Activated naive CD4-positive, alpha-beta T cell treated with Interleukin-2 at 50 U/mL for 16 hours (primary cell): ENCODE measurements at places on chromosomes 11 and 22.

- peak; percentile 56 for DNase-seq
Observed at GRCh38 chr22:26330971-26331625, 98.0 kb upstream of the ASPHD2 start.

DNA sequence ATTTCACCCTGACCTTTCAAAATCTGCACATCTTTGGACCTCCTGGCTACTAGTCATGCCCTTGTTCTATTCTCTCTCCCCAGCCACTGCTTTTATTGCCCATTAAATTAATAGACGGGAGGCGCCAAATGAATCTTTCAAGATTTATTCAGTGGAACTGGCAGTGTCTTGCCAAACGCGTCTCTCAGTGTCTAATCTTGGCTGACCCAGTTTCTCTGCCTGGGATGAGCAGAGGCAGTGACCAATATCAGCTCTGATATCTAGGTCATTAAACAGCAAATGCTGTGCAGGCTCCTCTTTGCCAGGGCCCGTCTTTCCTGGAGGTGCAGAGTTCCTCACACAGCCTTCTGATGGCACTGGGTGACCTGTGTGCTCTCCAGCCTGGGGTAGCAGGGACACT is 74.0 kb downstream of the TRAF6 start:
- no peak for DNase-seq

GRCh38 chr11:95732930-95733602 is 56.5 kb downstream of the FAM76B start:
- no peak for DNase-seq

- DNase-seq: no peak
Observed at GRCh38 chr11:64619811-64620380, 28.9 kb downstream of the SLC22A12 start.

GRCh38 chr22:23400286-23400981 is 179.7 kb downstream of the IGLL1 start:
- no peak for DNase-seq

DNA sequence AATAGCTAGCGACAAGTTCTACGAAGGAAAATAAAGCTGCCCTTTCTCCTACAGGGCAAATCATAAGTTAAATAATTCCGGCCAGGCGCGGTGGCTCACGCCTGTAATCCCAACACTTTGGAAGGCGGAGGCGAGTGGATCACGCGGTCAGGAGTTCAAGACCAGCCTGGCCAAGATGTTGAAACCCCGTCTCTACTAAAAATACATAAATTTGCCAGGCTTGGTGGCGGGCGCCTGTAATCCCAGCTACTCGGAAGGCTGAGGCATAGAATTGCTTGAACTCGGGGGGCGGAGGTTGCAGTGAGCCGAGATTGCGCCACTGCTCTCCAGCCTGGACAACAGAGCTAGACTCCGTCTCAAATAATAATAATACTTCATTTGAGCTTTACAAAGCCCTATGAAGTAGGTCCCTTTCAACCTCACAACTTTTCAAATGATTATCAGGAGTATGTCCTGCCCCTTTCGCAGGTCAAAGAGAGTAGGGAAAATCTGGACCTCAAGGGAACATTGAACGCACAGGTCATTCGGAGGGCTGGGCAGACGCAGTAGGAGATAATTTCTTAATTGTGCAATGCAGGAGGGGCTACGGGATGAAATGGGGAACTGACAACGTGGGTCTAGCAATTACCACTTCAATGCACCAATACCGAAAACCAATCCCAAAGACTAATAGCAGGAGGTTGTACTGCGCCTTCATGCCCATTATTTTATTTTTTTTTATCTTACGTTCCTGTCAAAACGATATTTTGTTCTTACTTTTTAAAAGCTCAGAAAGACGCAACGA is 590 bp downstream of the COMMD9 start:
- no peak for DNase-seq
